ENCODE measurements at places on chromosomes 4 and X.

- no peak for DNase-seq
These were observed 129.8 kb upstream of the TRIM2 start for GRCh38 chr4:153074486-153074885.

- peak; percentile 42 for DNase-seq
These were observed 201.0 kb downstream of the CAMK2D start for GRCh38 chr4:113560579-113560978.

GRCh38 chrX:134462927-134463326 is 3.0 kb downstream of the HPRT1 start:
- DNase-seq, result no peak

DNA sequence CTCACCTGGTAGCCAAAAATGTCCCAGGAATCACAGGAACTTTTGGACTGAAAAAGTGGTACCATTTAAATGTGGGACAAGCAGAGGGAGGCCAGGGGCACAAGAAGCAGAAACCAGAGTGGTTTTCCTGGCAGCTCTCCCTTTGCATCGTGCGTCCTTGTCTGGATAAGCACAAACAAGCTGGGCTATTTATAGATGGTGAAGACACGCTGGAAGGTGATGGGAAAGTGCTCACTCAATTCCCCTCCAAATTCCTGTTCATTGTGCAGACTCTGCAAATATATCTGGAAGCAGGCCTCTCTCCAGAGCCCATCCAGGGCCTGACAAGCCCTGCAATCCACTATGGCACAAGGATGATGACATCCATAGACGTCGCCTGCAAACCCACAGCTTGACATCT is 63.6 kb upstream of the MAP3K15 start:
- no peak for DNase-seq

- no peak for DNase-seq
These were observed 1450.3 kb downstream of the STIM2 start for GRCh38 chr4:28310926-28311325.
